GOT3 (cell line): ENCODE measurements at places on chromosomes 12 and 14.

DNA sequence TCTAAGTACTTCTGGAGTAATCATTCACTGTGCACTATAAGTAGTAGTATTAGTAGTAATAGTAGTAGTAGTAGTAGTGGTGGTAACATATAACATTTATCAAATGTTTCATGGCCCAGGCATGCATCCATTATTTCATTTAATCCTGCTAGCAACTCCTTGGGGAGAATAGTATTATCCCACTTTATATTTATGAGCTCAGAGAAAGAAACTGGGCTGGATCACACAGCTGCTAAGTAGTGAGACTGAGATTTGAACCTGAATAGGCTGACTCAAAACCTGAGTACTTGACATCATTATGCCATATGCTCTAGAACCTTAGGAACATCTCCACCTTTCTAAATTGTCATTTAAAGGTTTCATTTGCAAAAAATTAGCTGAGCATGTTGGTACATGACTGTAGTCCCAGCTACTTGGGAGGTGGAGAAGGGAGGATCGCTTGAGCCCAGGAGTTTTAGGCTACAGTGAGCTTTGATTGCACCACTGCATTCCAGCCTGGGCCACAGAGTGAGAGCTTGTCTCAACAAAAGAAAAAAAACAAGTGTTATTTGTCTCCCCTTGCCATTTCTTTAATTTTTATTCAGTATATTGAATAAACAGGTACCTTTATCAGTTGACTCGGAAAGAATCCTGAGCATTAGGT is 11.4 kb upstream of the NID2 start:
- DNase-seq: no peak

- peak; percentile 45 for DNase-seq
Measured at GRCh38 chr12:53492830-53493609, 6.2 kb downstream of the MAP3K12 start.

DNA sequence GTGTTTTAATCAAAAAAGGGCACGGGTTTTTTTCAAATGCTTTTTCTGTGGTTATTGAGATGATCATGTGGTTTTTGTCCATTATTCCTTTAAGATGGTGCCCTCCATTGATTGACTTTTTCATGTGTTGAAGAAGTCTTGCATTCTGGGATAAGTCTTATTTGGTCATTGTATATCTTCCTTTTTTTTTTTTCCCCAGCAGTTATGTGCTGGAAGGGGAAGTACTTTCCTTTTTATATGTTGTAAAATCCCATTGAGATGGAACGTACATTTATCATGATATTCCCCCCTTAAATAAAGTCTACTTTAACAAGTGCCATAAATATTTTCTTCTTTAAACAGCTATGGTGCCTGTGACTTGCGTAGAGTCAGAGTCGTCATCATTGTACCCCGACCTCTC is 24.8 kb upstream of the MUCL1 start:
- no peak for DNase-seq

DNA sequence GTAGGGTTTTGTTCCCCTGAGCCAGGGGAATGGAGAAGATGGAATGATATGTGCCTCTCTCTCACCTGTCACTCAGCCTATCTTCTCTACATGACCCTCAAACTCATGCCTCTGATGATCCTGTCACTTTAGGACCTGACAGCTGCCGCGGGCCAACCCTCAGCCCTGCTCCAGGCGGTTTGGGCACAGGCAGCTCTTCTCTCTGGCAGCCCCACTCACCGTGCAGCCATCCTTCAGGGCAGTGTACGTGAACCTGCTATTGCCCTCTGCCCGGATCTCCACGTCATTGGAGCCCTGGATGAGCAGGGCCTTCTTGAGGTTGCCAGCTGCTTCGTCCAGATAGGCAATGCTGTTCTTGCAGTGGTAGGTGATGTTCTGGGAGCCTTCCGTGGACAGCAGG is 10.5 kb downstream of the TMEM106C start:
- no peak for DNase-seq

DNA sequence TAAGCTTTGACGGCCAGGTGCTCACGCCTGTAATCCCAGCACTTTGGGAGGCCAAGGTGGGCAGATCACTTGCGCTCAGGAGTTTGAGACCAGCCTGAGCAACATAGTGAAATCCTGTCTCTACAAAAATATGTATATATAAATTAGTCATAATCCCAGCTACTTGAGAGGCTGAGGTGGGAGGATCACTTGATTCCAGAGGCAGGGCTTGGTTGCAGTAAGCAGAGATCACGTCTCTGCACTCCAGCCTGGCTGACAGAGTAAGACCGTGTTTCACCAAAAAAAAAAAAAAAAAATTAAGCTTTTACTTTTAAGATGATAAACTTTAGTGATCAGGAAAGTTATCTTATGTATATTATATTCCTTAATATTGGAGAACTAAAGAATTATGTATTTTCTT is 18.0 kb upstream of the SNAPC1 start:
- DNase-seq: no peak

- DNase-seq: no peak
Measured at GRCh38 chr12:65597527-65597926, 226.8 kb upstream of the HMGA2 start.

- DNase-seq: no peak
Measured at GRCh38 chr14:95039259-95039992, 117.9 kb downstream of the DICER1 start.

DNA sequence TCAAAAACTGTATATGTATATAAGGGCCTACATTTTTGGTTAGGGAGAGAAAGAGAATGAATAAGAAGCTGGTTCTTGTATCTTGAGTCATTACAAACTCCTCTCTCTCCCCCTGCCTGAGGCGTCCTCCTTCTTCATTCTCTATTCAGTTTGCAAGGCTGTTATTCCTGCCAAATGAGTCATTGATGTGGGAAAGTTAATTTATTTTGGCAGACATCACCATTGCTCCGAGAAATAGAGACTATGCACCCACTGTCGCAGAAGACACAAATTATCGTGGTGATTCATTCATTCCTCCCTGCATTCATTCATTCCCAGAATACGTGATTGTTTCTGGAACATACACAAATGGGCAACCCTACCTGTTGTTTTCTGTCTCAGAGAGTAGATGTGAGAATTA is 112.5 kb upstream of the MED13L start:
- no peak for DNase-seq

- no peak for DNase-seq
Measured at GRCh38 chr12:112352921-112353320, 29.3 kb downstream of the HECTD4 start.

DNA sequence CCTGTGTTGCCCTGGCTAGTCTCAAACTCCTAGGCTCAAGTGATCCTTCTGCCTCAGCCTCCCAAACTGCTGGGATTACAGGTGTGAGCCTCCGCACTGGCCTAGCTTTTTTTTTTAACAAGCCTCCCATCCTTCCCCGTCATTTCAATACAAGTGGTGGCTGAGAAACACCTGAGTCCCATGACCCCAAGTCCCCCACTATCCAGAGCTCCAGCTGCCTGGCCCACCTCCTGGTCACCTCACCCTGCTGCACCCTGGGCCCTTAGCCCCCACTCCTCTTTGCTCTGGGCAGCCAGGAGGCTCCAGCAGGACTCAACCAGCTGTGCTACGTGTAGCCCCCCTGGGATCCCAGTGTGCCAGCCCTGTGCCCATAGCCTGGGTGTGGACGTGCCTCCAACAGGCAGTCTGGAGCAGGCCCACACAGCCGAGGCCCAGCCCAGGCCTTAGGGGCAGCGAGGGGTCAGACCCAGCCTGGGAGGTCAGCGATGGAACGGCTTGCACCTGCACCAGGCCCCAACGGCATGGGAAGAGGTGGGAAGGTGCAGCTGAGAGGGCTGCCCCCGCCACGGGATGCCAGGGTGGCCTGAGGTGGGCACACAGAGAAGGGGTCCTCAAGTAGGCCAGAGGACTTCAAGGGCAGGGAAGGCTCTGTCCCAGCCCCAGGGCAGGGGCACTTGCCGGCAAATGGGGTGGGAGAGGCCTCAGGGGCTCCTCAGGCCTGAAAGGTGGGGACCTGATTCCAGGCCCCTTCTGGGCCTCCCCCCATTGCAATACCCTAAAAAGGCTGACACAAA is 6.5 kb downstream of the AHNAK2 start:
- no peak for DNase-seq

- DNase-seq: no peak
Measured at GRCh38 chr12:66860752-66861750, 182.2 kb upstream of the GRIP1 start.

GRCh38 chr14:35196571-35196970 is 74.2 kb downstream of the PRORP start:
- no peak for DNase-seq

DNA sequence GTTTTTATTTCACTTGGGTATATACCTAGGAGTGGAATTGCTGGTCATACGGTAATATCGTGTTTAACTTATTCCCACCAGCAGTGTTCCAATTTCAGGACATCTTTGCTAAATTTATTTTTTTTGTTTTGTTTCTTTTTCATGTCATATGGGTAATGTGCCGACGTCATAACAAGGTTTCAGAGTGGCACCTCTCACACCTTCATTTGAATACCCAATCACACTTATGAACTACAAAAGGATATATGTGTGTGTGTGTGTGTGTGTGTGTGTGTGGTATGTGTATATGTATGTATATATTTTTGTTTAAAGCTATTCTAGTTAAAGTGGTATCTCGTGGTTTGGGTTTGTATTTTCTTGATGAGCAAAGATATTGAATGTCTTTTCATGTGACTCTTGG is 12.1 kb downstream of the TRAF3 start:
- DNase-seq: no peak

- DNase-seq: no peak
Measured at GRCh38 chr12:24948420-24948756, 513 bp downstream of the BCAT1 start.

GRCh38 chr12:40104461-40105264 is 1.2 kb downstream of the SLC2A13 start:
- no peak for DNase-seq

- DNase-seq: no peak
Measured at GRCh38 chr14:91997492-91997891, 42.4 kb downstream of the TRIP11 start.

- DNase-seq: no peak
Measured at GRCh38 chr12:71161591-71161990, 3.8 kb upstream of the TSPAN8 start.

DNA sequence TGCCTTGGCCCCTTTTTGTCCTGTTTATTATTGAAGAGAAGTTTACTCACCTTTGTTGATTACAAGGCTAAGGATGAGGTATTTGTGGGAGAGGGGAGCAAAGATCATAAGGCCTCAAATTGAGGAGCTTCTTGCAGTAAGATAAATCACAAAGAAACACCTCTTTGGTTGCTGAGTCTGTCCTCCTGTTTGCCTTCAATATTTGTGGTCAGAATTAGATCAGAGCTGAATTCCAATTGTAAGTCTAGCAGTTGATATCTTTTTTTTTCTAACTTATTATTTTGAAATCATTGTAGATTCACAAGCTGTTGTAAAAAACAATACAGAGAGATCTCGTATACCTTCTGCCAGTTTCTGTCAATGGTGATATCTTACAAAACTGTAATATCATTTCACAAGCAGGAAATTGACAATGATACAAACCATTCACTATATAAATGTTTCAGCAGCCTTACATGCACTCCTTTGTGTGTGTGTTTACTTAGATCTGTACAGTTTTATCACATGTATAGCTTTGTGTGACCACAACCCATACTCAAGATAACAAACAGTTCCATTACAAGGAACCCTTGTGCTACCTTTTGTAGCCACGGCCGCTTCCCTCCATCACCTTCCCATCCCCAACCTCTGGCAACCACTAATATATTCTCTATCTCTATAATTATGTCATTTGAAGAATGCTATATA is 97.4 kb downstream of the KICS2 start:
- DNase-seq: no peak

DNA sequence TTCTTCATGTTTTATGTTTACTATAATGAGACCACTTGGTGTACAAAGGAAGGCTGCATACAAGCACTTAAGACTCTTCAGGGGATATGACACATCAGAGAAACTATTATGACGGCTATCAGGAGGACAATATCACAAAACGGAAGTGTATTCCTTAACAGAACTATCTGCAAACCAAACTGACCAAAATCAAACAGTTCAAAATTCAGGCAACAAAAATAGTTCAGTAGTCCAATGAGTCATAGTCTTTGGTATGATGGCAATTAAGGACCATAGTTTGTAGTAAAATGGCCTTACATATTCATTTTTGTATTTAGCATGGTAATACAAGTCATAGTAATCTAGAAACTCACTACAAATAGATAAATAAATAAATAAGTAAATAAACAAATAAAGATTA is 1638.7 kb upstream of the SEL1L start:
- DNase-seq: no peak

DNA sequence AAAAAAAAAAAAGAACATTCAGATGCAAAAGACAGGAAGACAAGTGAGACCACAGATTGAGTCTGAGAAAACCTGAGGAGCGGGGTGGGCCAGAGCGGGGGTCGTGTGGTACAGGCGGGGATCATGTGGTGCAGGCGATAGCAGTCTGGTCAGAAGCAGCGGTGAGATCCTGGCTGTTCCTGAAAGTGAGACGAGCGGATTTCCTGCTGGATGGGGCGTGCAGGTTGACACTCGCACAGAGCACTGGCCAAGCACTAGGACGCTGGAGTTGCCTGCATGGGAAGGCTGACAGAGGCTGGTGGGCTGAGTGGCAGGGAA is 35.7 kb downstream of the CDC42BPB start:
- DNase-seq: no peak

GRCh38 chr12:44464180-44464579 is 411.9 kb downstream of the NELL2 start:
- no peak for DNase-seq

GRCh38 chr12:122982477-122982815 is 2.0 kb downstream of the ARL6IP4 start:
- DNase-seq: no peak

GRCh38 chr12:104360157-104360556 is 56.6 kb downstream of the EID3 start:
- no peak for DNase-seq

GRCh38 chr12:124140944-124141486 is 153.9 kb upstream of the RFLNA start:
- no peak for DNase-seq

DNA sequence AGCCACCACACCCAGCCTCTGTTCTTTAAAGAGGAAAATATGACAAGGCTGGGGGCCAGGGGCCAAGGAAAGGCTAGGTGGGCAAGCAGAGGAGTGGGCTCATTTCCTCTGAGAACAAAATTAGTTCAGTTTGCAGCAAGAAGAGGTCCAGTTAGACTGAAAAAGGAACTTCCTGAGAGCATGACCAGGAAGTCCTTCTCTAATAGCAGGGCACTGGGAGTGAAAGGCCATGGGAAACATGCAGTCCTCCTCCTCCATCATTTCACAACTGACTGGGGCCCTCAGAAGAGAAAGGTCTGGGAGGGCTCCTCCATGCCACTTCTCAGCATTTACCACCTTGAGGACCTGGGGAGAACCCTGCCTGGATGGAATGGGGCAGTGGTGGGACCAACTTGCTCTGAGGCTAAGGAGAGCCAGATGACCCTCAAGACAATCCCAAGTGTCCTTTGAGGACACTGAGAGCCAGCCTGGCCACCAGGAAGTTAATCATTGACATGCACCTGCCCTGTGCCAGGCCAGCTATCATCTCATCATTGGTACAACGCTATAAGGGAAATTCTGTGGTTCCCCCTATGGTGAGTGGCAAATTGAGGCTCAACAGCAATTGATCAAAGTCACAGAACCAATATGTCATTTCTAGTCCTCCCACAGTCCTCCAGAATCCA is 2.0 kb downstream of the AQP2 start:
- DNase-seq: no peak

GRCh38 chr12:130557886-130558765 is 158.0 kb downstream of the RIMBP2 start:
- DNase-seq: no peak
